ENCODE measurements at places on chromosomes 1 and 21.

DNA sequence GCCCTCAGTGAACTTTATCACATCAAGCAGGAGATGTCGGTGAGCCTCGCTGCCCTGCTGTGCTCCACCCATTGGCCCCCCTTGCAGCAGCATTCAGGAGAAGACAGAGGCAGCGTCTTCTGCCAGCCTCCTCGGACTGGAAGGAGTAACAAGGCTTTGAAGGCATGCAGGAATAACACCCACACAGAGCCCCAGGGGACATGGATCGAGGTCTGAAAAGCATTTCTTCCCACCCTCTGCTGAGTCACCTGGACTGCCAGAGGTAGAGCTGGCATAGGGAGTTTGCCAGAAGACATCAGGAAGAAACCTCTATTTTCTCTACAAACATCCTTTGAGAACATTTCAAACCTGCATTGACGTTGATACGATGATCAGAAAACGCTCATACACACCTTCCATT, 42.9 kb downstream of the COL18A1 start:
- DNase-seq, result no peak

DNA sequence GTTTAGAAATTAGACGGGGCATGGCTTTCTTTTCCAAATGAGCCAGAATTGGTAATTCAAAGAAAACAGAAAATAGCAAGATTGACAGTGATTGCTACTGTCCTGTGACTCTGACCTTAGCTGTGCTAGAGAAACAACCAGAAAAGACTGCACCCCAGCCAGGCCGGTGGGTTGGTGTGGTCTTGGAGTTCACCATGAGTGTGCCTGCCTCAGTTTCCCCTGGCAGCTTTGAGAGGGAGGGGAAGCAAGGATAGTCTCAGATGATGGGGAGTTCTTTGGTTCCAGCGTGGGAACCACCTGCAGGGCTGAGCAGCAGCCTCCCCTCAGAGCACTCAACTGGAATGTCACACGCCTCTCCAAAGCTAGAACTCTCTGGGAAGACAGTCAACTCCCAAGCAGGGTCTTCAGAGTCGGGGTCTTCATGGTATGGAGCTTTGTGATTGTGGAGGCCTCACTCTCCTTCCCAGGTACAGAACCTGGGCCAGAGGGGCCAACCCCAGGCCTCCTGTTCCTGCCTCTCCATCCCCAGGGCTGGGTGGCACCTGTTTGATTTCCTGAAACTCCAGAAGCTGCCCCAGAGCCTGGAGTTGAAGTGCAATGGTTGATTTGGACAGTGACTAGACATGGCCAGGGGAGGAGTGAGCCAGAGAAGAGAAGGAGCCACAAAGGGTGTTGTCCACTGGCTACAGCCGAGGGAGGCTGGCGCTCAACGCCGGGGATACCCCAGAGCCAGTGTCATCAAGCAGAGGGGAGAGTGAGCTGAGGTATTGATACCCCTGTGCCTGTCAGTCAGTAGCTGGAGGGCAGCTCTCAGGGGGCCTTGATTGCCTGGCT, 35.7 kb downstream of the SIM2 start:
- DNase-seq, result no peak

- no peak for DNase-seq
These were observed 115.4 kb upstream of the NEGR1 start for GRCh38 chr1:72397786-72398185.

- DNase-seq, result no peak
These were observed 121.2 kb downstream of the ADGRL2 start for GRCh38 chr1:81921851-81922462.

DNA sequence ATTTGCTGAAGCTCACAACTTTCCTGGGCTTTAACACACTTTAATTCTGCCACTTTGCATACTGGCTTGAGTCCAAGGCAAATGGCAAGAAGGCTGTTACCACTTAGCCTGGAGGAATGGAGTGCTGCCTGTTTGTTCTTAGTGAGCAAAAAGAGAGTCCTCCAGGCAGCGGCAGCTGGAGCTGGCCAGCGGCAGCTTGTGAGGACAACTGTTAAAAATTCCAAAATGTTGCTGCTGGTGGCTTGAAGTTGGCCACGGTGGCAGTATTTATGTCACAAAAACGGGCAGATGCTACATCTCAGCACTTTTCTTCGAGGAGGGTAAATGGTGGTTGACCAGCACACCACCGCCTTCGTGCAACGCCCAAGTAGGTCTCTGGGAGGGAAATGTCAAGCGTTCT, 27.3 kb downstream of the STPG1 start:
- no peak for DNase-seq

DNA sequence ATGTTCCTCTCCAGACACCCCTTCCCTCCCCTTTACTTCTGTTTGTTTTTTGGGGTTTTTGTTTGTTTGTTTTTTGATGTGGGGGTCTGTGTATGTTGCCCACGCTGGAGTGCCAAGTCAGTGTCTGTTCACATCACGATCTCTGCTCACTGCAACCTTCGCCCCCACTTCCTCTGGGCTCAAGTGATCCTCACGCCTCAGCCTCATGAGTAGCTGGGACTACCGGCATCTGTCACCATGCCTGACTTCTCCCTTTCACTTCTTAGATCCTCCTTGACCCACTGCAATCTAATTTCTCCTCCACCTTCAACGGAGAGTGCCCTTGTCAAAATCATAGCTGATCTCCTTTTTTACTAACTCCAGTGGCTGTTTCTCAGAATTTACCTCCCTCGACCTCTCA, 100.7 kb upstream of the KIF26B start:
- no peak for DNase-seq

GRCh38 chr1:192448026-192448578, 127.5 kb upstream of the RGS1 start:
- DNase-seq, result no peak

- no peak for DNase-seq
These were observed 8.0 kb downstream of the BATF3 start for GRCh38 chr1:212691561-212692071.
